ENCODE measurements at places on chromosomes 6 and 20. TPM values are rescaled to one million over a fixed set of nuclear protein-coding genes. Genes with fewer than 3 reads are reported as not detected.

Gene CLVS2
- 18.6 TPM for total RNA-seq

Gene PRRT1
- 5.1 TPM for total RNA-seq

Gene PRKN
- total RNA-seq = 7.0 TPM

Gene PPP1R3G
- total RNA-seq = not detected

Gene NDRG3
- total RNA-seq = 31.8 TPM

Gene MYLK4
- 0.49 TPM for total RNA-seq

Gene SLC17A3
- total RNA-seq = not detected

Gene TM9SF4
- 106 TPM for total RNA-seq

Data from glutamatergic neuron (in vitro differentiated cells).